ENCODE measurements at places on chromosomes 1 and 21. TPM values are rescaled to one million over a fixed set of nuclear protein-coding genes. Genes with fewer than 3 reads are reported as not detected.

DNA sequence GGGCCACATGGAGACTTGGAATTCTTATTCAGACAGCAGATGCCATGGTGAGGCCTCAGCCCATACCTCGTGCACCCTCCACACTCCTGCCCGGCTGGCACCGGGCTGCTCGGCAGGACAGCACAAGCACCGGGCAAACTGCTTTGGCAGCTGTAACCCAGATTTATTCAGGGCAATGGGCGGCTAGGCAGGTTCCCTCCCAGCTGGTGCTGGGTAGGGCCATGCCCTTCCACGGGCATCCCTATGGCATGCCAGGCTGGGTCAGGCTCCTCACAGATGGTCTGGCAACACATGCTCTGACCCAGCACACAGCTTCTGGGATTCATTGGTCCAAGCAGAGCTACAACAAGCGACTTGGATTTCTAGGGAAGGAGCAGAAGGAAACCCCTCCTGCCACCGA is 53.4 kb downstream of the ATP1A1 start:
- H3K4me3 ChIP-seq = no peak overlapping the region
- no peaks in the 10 kb centered on the region for H3K27me3 ChIP-seq
- H3K27ac ChIP-seq = no peak overlapping the region
- DNase-seq = no peak

- peaks cover 45% of the 10 kb centered on the region for H3K36me3 ChIP-seq
- H3K4me1 ChIP-seq = no peaks in the 10 kb centered on the region
- no peak overlapping the region for H3K4me3 ChIP-seq
- H3K27me3 ChIP-seq = no peaks in the 10 kb centered on the region
- no peak overlapping the region for H3K27ac ChIP-seq
Observed at GRCh38 chr1:100100202-100100601, 32.5 kb downstream of the SASS6 start.

Gene PRAMEF25
- not detected for total RNA-seq

Gene HES4
- 21.4 TPM for total RNA-seq

DNA sequence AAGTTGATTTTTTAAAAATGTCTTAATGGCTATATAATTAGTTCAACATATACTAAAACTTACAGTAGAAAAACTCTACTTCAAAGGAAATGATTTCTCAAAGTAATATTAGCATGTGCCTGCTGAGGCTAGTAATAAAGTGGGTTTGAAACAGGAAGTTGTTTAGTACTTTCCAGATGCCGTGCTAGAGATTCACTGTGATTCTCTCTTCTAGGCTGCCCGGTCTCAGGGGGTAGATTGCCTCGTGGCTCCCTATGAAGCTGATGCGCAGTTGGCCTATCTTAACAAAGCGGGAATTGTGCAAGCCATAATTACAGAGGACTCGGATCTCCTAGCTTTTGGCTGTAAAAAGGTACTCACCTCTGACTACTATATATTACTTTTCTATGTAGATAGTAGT is 9.1 kb downstream of the EXO1 start:
- no peaks in the 10 kb centered on the region for H3K4me1 ChIP-seq
- no peak overlapping the region for H3K27ac ChIP-seq
- no peak for DNase-seq

All from lower lobe of right lung (tissue), 2 donors.